Activated CD4-positive, alpha-beta T cell treated with anti-CD3 and anti-CD28 coated beads, Interleukin-2, Interleukin-6, amounts not matched to agents 100 ng/mL and 50 ng/mL, durations not matched to agents 16 hours and 8 hours (primary cell): ENCODE measurements at places on chromosomes 3 and 15.

DNA sequence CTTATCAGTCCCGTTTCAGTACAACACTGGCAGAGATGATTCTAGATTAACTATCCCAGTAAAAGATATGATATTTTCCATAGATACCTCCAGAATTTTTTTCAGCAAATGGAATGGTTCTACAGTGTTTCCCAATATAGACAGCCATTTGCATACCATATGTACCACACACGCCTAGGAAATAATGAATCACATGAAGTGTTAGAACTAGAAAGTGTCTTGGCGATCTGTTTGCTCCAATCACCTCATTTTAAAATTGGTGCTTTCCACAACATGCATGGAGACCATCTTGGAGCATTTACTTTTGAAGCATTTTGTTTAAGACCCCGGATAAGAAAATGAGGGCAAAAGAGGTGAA lies 2.0 kb downstream of the C2CD4A start:
- no peak for DNase-seq

GRCh38 chr15:68207176-68207935 lies 2.2 kb upstream of the CALML4 start:
- no peak for DNase-seq

GRCh38 chr3:158845765-158846350 lies 44.0 kb downstream of the MFSD1 start:
- peak; percentile 57 for DNase-seq

- no peak for DNase-seq
Measured at GRCh38 chr3:108953210-108953609, 469 bp downstream of the GUCA1C start.

GRCh38 chr15:62083194-62084154 lies 16.7 kb downstream of the C2CD4A start:
- DNase-seq, result no peak

DNA sequence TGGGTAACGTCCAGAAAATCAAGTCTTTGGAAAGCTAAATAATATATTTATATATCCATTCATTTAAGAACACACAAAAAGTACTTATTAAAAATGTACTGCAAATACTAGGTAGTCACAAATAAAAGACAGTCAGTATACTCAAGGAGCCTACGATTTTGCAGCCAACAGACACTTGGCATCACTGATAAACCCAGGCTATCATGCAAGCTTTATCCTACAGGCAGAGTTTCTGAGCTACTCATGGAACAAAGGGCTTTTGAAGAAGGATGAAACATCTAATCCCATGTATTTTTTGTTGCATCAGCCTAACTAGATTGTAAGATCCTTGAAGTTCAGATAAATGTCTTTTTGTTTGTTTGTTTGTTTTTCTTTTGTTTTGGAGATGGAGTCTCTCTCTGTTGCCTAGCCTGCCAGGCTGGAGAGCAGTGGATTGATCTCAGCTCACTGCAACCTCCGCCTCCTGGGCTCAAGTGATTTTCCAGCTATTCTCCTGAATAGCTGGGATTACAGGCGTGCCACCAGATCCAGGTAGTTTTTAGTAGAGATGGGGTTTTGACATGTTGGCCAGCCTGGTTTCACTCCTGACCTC lies 319.4 kb upstream of the MDFIC2 start:
- DNase-seq, result no peak

DNA sequence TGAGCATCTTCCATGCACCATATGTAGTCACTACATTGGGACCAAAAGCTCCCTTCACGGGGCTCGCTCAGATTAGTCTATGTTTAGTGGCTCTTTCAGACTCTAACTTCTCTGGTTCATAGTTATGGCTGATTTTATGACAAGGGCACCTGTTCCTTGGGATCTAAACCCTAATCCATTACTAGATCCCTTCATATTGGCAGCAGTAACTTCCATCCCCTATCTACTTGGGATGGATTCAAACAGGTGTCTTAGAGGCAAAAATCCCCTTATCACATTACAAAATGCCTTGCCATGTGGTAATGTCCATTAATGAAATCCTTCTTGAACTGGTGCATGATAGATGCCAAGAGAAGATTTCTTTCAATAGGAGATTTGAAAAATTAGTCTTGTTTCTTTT lies 96.7 kb upstream of the TP63 start:
- DNase-seq, result no peak

DNA sequence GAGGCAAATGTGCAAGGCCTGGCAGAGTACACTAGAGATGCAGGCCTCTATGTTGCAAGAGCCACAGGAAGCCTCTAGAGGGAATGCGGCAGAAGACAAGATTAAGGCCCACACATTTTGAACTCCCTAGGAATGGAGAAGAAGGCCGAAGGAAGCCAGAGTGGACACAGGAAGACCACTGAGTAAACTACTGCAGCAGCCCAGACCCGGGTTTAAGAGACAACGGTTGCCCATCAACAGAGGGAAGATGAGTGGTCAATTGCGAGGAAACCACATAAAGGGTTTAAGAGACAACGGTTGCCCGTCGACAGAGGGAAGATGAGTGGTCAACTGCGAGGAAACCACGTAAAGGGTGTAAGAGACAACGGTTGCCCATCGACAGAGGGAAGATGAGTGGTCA lies 14.6 kb downstream of the CHSY1 start:
- DNase-seq, result no peak

DNA sequence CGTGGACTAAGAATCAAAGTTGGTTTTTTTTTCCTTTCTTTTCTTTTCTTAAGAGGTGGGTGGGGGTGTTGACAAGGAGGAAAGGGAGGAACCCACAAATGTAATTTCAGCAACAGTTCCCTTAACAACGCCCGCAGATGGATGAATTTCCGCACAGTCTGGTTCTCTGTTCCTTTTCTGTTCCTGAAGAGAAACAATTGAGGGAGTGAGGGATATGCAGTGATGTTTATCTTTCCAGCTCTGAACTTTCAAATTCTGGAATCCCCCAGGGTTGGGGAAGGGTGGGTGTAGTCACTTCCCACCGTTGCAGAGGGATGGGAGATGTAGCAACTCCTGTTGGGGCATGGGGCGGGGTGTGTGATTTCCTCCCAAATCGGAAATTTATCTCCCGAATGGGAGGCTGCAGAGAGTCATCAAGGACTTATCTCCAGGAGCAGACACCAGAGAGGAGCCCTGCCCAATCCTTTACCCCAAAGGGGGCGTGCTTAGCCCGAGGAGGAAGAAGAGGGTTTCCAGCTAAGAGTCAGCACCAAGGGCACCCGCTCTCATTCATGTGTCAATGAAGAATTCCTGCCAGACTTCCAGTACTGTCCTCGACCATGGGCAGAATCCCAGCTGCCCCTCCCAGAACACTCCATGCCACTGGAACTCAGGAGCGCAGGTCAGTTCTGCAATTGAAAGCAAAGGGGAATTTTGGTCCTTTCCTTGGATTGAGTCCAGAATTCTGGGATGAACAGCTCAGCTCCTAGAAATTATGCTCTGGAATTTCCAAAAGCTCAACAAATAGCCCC lies 35.0 kb upstream of the CFAP161 start:
- no peak for DNase-seq

DNA sequence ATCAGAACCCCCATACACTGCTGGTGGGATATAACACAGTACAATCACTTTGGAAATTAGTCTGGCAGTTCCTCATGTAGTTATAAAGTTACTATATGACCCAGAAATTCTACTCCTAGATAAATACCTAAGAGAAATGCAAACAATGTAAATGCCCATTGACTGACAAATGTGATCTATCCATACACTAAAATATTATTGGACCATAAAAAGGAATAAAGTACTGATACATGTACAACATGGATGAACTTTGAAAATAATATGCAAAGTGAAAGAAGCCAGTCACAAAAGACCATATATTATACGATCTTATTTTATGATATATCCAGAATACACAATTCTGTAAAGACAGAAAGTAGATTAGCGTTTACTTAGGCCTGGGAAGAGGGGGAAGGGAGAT lies 7.8 kb downstream of the IMPG2 start:
- no peak for DNase-seq

DNA sequence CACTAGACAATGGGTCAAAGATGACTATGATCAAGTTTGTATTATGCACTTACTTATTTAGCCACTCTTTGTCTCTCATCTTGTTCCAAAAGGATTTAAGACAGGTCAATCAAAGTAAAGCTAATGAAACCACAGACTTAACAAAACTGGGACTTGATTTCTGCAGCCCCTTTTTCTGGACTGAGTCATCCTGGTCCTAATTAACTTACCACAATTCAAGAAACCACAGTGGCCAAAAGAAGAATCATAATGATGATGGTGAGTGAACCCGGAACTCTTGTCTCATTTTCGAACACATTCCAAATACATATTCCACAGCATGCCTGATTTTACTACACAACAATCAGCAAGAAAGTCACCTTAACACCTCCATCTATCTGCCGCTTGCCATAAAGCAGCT lies 1333.0 kb downstream of the ROBO1 start:
- no peak for DNase-seq

GRCh38 chr3:66172394-66172793 lies 48.4 kb upstream of the SLC25A26 start:
- no peak for DNase-seq

GRCh38 chr15:31263751-31264558 lies 62.7 kb upstream of the KLF13 start:
- peak; percentile 84 for DNase-seq

DNA sequence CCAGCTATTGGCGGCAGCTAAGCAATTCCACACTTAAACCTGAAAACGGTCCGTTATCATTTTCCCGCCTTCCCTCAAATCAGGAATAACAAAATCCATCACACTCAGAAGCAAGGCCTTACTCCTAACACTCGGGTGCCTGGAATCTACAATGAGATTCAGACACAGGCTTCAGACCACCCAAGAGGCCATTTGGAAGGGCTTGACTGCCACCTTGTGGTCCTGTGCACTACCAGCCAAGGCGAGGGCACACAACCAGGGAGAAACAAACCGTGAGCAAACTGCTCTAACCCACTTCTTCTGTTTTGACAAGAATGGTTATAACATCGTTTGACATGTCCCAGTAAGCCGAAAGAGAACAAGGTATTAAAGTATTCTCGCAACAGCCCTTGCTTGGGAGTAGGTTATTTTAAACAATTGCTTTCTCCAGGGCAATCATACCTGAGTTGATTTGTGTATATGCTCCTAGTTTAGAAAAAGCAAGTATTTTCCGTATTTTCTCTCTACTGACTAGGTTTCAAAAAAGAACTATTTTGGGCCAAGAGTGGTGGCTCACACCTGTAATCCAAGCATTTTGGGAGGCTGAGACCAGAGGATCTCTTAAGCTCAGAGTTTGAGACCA lies 40.1 kb upstream of the TAFA4 start:
- peak; percentile 57 for DNase-seq

DNA sequence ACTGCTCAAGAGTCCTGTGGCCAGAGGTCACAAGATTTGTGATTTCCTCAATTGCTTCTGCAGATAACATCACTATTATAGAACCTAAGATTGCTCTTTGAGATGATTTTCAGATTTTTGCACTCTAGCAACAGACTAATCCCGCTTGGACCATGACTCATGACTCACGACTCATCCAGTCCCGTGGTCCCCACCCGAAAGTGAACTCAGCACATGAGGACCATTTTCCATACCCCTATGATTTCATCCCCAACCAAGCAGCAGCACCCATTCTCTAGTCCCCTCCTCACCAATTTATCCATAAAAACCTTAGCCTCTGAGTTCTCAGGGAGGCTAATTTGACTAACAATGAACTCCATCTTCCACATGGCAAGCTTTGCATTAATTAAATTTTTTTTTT lies 106.3 kb upstream of the ALCAM start:
- DNase-seq, result no peak

- no peak for DNase-seq
Measured at GRCh38 chr15:77208241-77208640, 137.3 kb upstream of the TSPAN3 start.

GRCh38 chr3:43865351-43865750 lies 174.6 kb downstream of the ABHD5 start:
- no peak for DNase-seq

GRCh38 chr3:159150180-159150579 lies 348.3 kb downstream of the MFSD1 start:
- no peak for DNase-seq

- no peak for DNase-seq
Measured at GRCh38 chr3:48303021-48303420, 30.4 kb downstream of the SPINK8 start.

- DNase-seq, result no peak
Measured at GRCh38 chr3:30989276-30990030, 95.0 kb upstream of the GADL1 start.

- peak; percentile 78 for DNase-seq
Measured at GRCh38 chr3:29686889-29687592, 406.2 kb downstream of the RBMS3 start.

- no peak for DNase-seq
Measured at GRCh38 chr3:52190294-52191074, 7.5 kb upstream of the ALAS1 start.

- DNase-seq, result no peak
Measured at GRCh38 chr3:135271177-135272025, 476.3 kb downstream of the EPHB1 start.

GRCh38 chr15:59838900-59839299 lies 149.8 kb upstream of the BNIP2 start:
- DNase-seq, result no peak

- DNase-seq, result no peak
Measured at GRCh38 chr3:126555795-126556636, 2.7 kb downstream of the C3orf22 start.

- DNase-seq, result peak; percentile 32
Measured at GRCh38 chr3:107651782-107652181, 129.0 kb downstream of the BBX start.

DNA sequence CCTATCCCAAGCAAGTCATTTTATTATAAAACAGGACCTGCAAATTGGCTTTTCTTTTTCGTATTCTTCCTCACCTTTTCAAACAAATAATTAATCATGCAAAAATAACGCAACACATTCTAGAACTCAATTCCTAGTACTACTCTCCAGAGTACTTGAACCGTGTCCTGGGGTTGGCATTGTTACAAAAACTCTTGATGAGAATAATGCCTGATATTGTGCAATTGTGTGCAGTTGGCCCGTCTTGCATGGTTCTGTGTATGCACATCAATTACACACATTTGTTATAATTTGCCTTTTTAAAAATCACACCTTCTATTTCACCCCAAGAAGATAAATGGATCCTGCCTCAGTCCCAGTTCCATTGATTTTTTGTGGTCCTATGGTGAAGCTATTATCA lies 205.4 kb downstream of the EPHB1 start:
- no peak for DNase-seq

GRCh38 chr3:151688571-151688970 lies 45.2 kb upstream of the AADACL2 start:
- no peak for DNase-seq

GRCh38 chr15:51227940-51228732 lies 110.3 kb downstream of the CYP19A1 start:
- peak; percentile 75 for DNase-seq

DNA sequence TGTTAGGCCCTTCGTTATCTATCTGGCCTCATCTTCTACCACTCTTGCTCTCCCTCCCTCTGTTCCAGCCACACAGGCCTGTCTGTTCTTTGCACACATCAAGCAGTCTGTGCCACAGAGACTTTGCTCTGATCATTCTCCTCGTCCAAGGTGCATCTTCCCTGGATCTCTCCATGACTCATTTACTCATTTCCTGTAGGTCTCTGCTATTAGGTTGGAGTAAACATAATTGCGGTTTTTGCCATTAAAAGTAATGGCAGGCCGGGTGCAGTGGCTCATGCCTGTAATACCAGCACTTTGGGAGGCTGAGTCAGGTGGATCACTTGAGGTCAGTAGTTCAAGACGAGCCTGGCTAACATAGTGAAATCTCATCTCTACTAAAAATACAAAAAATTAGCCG lies 9.5 kb upstream of the C3orf49 start:
- DNase-seq, result no peak

- DNase-seq, result no peak
Measured at GRCh38 chr3:179972881-179973423, 63.8 kb downstream of the PEX5L start.
